Motor neuron (in vitro differentiated cells): ENCODE measurements at places on chromosomes 13 and 19. TPM values are rescaled to one million over a fixed set of nuclear protein-coding genes. Genes with fewer than 3 reads are reported as not detected.

SYMPK gene
- 74.1 and 81.9 TPM in 2 replicates for total RNA-seq

DNA sequence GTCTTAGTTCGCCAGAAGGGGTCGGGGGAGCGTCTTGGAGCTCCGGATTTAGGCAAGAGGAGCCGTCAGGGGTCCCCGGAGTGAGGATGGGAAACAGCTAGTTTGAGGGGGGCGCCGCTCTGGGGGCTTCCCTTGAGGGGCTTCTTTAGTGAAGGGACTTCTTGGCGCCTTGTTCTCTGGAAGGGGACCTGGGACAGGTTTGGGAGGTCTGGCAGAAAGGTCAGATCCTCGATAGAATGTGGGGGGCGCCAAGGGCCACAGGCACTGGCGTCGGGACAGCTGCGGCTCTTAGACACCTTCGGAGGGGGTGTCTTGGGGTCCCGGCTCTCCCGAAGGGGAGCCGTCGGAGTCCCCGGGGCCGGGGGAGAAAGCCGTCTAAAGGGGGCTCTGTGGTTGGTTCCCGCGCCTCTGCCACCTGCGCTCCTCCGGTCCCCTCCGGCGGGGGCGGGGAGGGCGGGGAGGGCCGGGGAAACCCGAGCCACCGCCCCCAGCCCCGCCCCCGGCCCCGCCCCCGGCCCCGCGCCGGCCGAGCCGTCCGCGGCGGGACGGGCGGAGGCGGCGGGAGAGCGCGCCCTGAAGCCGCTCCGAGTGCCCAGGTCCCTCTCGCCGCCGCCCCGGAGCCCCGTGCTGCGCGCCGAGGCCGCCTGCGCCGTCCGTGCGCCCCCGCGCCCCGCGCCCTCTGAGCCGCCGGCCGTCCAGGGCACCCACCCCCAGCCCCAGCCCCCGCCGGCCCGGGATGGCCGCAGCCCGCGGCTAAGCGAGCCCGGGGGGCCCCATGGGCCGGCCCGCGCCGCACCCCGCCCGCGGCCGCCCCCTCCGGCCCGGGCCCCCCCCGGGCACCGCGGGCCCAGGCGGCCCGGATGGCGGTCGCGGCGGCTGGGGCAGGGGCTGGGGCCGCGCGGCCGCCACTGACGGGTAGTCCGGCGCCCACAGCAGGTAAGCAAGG lies at the start of gene NRTN:
TSS of gene NRTN (plus strand) at position 552 of the 946 bp plus-strand sequence. CDS start 19,099 bp downstream, outside the sequence.
- no peak for ATAC-seq

- ATAC-seq = no peak
These were observed 3.7 kb downstream of the CERS4 start for GRCh38 chr19:8212916-8213315.

DNA sequence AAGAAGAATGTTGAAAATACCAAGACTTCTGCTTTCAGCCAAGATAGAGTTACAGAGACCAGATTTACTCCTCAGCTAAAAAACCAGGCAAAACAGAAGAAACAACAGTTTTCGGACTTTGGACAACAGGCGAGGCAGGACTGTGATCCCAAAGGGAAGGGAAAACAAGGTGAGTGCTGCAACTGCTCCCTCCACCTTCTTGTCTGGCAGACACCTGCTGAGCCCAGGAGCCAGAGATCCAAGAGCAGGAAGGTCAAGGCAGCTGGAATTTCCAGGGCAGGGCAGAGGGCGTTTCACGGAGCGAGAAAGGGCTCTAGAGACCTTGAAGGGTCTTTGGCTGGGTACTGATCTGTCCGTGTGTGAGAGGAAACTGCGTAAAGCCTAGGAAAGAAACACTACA lies 32.9 kb upstream of the SLC7A9 start:
- ATAC-seq = no peak

DNA sequence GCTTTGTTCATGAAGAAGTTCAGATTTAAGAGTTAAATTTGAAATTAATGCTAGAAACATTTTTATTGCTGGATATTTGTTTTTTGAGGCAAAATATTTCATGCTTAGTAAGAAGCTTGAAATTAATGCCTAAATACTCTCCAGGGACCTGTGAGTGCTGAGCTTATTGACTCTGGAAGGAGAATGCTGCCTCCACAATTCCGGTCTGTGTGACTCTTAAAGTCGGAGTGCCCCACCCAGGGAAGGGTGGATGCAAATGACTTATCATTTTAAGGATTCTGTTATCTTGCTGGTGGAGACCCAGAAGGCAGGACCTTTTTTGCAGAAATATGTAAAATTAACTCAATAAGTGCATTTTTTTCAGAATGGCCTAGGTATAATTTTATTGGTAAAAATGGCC lies 143.8 kb upstream of the RXFP2 start:
- no peak for ATAC-seq

HCN2 gene
- 1.4 and 1.5 TPM in 2 replicates for total RNA-seq

DNA sequence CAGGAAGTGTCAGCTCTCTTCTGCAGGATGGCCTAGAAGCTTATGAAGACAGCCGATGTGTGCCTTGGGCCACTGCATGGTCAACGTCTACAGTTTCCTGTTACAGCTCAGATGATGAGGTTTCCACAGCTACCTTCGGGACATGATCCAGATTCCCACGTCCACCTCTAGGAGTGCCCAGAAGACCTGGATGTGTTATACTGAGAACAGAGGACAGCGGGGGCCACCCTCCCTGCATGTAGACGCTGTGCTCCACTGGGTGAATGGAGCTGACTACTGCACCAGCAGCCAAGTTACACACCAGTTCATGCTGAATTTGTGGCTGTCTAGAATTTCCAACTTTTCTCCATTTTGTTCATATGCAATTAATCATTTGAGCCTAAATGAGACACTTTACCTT lies 78.5 kb upstream of the MTIF3 start:
- ATAC-seq = no peak

TNFSF9 gene
- 3.1 and 3.8 TPM in 2 replicates for total RNA-seq

CGB3 gene
- total RNA-seq = 0.49 TPM in 1 of 2 replicates, not detected in the other

TNFRSF19 gene
- total RNA-seq = 37.4 and 38.1 TPM in 2 replicates

GRCh38 chr13:20969182-20969581 lies 66.6 kb upstream of the XPO4 start:
- no peak for ATAC-seq
